SK-N-SH treated with all-trans-retinoic acid at 6 μM for 48 hours (cell line): ENCODE measurements at places on chromosomes 5 and 9.

DNA sequence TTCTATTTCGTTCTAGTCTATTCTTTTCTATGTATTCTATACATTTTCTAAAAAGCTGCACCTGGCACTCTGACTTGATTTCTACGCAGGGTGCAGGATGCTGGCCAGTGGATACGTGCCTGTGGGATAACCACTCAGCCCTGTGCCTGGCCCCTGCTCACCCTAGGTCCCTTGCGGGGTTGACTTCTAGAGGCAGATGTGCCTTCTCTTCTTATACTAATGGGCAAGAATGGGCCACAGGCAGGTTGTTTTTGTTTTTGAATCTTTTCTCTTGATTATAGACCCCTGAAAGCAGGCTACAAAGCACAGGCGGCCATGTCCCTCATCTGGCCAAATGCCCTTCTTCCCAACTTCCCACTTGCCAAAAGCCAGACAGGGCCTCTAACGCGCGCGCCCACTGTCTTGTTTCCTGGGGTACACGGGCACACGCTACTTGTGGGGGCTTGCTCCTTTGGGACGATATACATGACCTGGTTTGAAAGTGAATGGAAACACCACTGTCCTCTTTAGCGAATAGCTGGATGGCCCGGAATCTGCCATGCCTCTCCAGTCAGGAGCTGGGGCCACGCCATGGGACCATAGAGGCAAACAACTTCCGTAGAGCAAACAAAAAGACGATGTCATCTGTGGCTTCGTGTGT, 162.7 kb upstream of the IRX2 start:
- no peak for ATAC-seq

GRCh38 chr9:70553707-70554673, 139.5 kb upstream of the KLF9 start:
- peak; percentile 39; the same call in 2 of the 3 replicates for ATAC-seq

GRCh38 chr9:124013309-124014210, 2.0 kb downstream of the LHX2 start:
- no peak for ATAC-seq

GRCh38 chr5:8333485-8333884, 464.5 kb downstream of the MTRR start:
- ATAC-seq = no peak

DNA sequence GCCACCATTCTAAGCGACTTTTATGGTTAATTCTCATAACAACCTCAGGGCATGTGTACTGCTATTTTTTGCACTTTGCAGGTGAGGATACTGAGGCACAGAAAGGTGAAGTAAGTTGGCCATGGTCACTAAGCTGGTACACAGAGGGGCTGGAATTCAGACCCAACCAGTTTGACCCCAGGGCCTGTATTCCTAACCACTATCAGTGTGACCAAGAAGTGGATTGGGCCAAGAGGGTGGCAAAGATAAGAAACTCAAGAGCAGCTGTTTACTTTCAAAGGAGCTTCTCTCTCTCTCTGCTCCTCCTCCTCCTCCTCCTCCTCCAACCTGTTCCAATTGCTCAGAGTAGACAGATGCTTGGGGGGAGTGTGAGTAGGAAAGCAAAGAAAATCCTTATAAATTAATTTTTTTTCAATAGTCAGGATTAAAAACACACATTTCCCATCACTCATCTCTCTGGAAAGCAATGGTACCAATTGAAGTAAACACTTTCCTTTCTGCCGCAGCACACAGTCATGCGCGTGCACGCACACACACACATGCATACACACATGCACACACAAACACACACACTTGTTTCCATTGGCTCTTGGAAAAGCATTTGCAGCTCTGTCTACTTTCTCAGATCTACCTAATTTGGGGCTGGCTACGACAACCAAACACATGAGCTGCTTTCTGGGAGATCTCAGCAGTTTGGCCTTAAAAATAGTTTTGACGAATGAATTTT, 736.7 kb upstream of the WWC1 start:
- ATAC-seq = no peak

- no peak for ATAC-seq
Measured at GRCh38 chr5:137126829-137127228, 372.3 kb downstream of the SPOCK1 start.

DNA sequence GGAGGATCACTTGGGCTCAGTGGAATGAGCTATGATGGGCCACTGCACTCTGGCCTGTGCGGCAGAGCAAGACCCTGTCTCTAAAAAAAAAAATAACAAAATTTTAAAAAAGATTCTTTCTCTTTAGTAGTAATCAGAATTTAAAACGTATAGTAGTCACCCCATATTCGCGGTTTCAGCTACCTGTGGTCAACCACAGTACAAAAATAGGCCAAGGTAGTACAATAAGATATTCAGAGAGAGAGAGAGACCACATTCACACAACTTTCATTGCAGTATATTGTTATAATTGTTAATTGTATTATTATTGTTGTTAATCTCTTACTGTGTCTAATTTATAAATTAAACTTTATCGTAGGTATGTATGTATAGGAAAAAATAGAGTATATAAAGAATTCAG, 18.7 kb downstream of the INIP start:
- ATAC-seq = no peak

GRCh38 chr9:20321423-20322082, 300.7 kb downstream of the MLLT3 start:
- ATAC-seq = no peak

DNA sequence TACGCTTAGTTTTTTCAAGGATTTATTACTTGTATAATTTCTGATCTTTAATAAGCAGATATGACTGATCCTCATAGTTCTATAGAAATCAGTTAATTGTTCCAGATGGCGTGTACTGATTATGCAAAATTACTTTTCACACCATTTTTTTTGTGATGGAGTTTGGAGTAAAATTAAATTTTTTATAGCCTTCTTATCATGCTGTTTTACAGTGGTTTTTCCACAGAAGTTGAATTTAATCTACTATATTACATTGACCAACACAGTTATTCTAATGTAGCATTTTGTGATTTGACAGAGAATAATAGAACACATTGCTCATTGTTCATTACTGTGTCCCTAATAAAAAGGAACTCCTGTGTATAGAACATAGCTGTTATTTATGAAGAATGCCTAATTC, 111.1 kb downstream of the MVB12B start:
- no peak for ATAC-seq

DNA sequence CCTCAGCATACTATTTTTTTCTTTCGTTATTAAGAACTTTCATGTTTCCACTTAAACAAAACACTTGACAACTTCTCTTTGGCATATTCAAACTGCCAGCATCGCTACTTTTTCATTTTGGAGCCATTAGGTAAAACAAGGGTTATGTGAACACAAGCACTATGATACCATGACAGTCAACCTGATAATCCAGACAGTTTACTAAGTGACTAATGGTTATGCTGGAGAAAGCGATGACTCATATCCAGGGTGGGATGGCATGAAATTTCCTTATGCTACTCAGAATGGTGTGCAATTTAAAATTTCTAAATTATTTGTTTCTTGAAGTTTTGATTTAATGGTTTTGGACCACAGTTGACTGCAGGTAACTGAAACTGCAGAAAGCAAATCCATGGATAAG, 29.9 kb upstream of the PRSS3 start:
- ATAC-seq = peak; percentile 47; the same call in 2 of the 3 replicates

GRCh38 chr5:31383734-31384133, 148.2 kb downstream of the DROSHA start:
- peak; percentile 81 for ATAC-seq

GRCh38 chr5:145294331-145294730, 540.8 kb downstream of the PRELID2 start:
- ATAC-seq = no peak

GRCh38 chr5:1292139-1292538, 2.7 kb downstream of the TERT start:
- no peak for ATAC-seq
